Fibroblast of lung (primary cell): ENCODE measurements at places on chromosomes 3 and 15. TPM values are rescaled to one million over a fixed set of nuclear protein-coding genes. Genes with fewer than 3 reads are reported as not detected.

The TEX55 gene
- total RNA-seq, result not detected in 2 replicates

GRCh38 chr3:113505867-113506266, 9.1 kb downstream of the SPICE1 start:
- no peak overlapping the region for H3K4me3 ChIP-seq
- no peaks in the 10 kb centered on the region for H3K36me3 ChIP-seq
- DNase-seq, result no peak
- no peak overlapping the region for H3K27ac ChIP-seq
- no peaks in the 10 kb centered on the region for H3K4me1 ChIP-seq

GRCh38 chr3:123397050-123397590, 51.8 kb downstream of the ADCY5 start:
- no peak overlapping the region for H3K27ac ChIP-seq
- no peaks in the 10 kb centered on the region for H3K4me1 ChIP-seq
- H3K36me3 ChIP-seq, result no peaks in the 10 kb centered on the region
- no peak for DNase-seq

- peaks cover 8% of the 10 kb centered on the region for H3K4me1 ChIP-seq
- H3K36me3 ChIP-seq, result no peaks in the 10 kb centered on the region
- no peak overlapping the region for H3K4me3 ChIP-seq
- no peak overlapping the region for H3K27ac ChIP-seq
Observed at GRCh38 chr15:40787344-40787841, 17.6 kb downstream of the C15orf62 start.

GRCh38 chr3:115164374-115165221, 17.5 kb upstream of the ZBTB20 start:
- H3K4me3 ChIP-seq, result no peak overlapping the region
- H3K27me3 ChIP-seq, result no peaks in the 10 kb centered on the region
- no peaks in the 10 kb centered on the region for H3K4me1 ChIP-seq
- no peak for DNase-seq
- H3K36me3 ChIP-seq, result no peaks in the 10 kb centered on the region
- no peak overlapping the region for H3K27ac ChIP-seq

DNA sequence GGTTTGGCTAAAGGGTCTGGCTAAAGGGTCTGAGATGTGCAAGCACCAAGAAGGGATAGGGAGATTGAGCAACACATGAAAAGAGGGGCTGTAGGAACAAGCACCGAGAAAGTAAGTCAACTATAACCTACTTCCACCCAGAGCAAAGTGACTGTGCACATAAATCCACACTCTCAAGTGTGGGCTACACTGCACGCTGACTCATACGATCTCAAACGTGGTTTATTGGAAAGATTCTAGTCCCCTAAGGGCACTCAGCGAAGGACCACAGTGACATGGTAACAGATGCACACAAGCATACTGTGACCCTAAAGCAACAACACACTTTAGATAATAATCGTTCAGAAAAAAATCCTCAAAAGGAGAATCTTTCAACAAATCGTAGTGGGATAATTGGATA, 48.0 kb downstream of the EHHADH start:
- no peak overlapping the region for H3K4me3 ChIP-seq
- H3K27ac ChIP-seq, result no peak overlapping the region
- no peaks in the 10 kb centered on the region for H3K36me3 ChIP-seq
- no peak for DNase-seq
- H3K4me1 ChIP-seq, result peaks cover 2% of the 10 kb centered on the region

DNA sequence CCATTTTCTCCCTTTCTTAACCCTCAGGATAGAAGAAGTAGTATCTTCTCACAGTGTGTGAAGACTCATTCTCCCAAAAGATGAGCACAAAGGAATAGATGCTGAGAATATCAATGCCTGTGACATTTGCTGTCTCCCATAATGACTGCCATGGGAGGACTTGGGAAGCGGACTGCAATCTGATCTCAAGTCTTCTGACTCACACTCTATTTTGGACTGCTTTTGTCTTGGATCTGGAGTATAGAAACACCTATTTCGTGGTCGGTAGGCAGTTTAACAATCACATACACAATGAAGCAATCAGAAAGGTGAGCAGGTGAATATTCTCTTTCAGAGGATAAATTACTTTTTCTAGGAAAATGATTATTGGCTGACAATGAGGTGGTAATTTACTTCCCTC, 852.0 kb downstream of the FHIT start:
- H3K36me3 ChIP-seq, result no peaks in the 10 kb centered on the region
- H3K4me3 ChIP-seq, result no peak overlapping the region
- H3K27ac ChIP-seq, result no peak overlapping the region
- H3K4me1 ChIP-seq, result no peaks in the 10 kb centered on the region
- H3K27me3 ChIP-seq, result no peaks in the 10 kb centered on the region

- peaks cover 13% of the 10 kb centered on the region for H3K4me1 ChIP-seq
- H3K27ac ChIP-seq, result peak overlapping the region; percentile 97
- no peaks in the 10 kb centered on the region for H3K27me3 ChIP-seq
- DNase-seq, result peak; percentile 31
- no peaks in the 10 kb centered on the region for H3K36me3 ChIP-seq
- no peak overlapping the region for H3K4me3 ChIP-seq
Observed at GRCh38 chr3:4995500-4996053, 16.3 kb downstream of the BHLHE40 start.

DNA sequence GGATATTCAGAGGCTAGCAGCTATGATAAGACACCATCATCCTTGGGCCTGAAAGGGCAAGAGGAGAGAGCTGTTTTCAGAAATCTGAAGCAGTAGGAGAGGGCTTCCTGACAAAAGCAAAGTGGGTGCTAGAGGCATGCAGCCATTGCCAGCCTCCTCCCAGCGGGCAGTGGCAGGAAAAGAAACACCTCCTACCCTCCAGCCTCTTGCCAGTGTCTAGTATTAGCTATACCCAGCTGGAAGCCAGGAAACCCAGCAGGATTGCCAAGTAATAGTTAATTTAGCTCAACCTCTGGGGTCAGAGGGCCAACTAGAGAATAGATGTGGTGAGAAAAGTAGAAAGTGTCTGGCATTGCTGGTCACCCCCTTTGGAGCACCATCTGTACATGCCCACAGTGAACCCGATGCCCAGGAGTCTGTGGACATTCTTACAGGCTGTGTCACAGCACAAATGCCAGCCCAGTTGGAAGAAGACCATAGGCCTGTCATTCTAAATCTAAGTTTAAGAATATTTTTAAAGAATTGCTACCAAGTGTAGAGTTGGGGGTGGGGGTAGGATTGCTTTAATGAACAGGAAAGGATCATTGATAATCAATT, 85.3 kb downstream of the HCN4 start:
- no peaks in the 10 kb centered on the region for H3K27me3 ChIP-seq
- no peak overlapping the region for H3K4me3 ChIP-seq
- no peak overlapping the region for H3K27ac ChIP-seq
- no peaks in the 10 kb centered on the region for H3K36me3 ChIP-seq

GRCh38 chr3:18717598-18717997, 292.5 kb upstream of the SATB1 start:
- H3K27ac ChIP-seq, result no peak overlapping the region
- H3K4me1 ChIP-seq, result no peaks in the 10 kb centered on the region
- DNase-seq, result no peak
- no peak overlapping the region for H3K4me3 ChIP-seq
- H3K36me3 ChIP-seq, result no peaks in the 10 kb centered on the region
